ENCODE measurements at places on chromosomes 3 and 15. TPM values are rescaled to one million over a fixed set of nuclear protein-coding genes. Genes with fewer than 3 reads are reported as not detected.

DNA sequence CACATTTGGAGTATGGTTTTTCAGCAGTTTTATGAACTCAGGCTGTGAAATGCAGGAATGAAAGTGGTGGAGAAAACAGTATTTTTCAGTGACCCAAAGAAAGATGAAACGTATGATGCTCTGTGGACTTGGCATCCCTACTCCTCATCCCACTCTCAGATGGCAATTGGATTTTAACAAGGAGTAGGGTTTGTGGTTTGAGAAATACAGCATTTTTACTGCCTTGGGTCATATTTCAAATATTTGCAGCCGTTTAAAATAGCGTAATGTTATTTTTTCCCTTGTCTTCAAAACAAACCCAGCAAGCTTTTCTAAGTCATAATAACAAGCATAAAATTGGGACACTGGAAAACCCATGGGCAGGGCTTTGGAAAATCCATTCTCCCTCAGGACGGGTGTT, 117.2 kb upstream of the LRIG1 start:
- DNase-seq = no peak

DNA sequence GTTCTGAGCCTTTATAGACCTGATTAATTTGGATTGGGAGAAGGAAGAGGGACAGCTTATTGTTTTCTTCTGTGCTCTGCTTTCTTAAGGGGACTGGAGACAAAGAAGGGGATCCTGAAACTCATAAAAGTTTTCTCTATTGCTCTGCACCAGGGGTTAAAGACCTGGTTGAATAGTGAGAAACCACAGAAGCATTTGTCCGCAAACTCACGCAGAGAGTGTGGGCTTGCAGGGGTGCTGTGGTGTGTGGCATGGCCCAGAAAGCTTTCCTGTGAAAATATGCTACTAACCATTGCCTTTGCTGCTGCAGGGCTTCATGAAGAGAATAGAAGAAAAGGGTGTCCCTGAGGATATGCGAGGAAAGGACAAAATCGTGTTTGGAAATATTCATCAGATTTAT, 73.1 kb upstream of the UMPS start:
- no peak for DNase-seq

The TGM4 gene
- not detected for total RNA-seq

- no peak for DNase-seq
Observed at GRCh38 chr3:192397012-192397411, 330.3 kb downstream of the FGF12 start.

DNA sequence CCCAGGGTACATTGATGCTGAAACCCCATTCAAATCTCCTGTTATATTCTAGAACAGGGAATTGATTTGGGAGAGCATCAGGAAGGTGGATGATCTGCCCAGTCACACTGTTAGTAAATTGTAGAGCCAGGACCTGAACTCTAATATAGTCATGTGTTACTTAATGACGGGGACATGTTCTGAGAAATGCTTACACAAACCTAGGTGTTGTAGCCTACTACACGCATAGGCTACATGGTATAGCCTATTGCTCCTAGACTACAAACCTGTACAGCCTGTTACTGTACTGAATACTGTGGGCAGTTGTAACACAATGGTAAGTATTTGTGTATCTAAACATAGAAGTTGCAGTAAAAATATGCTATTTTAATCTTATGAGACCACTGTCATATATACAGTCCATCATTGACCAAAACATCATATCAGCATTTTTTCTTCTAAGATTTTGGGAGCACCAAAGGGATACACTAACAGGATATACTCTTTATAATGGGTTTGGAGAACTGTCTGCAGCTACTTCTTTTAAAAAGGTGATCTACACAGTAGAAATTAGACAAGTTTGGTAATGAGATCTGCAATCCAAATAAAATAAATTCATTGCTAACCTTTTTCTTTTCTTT, 5.8 kb downstream of the B2M start:
- no peak for DNase-seq

DNA sequence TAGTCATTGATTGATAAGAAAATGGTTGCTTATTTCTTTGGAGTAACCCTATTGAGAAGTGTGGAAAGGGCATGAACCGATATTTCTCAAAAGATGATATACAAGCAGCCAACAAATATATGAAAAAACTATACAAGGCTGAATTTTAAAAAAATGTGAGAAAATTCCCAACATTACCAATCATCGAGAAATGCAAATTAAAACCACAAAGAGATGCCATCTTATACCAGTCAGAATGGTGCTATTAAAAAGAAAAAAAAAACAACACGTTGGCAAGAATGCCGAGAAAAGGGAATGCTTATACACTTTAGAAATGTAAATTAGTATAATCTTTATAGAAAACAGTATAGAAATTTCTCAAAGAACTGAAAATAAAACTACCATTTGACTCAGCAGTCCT, 77.7 kb upstream of the ROBO1 start:
- no peak for DNase-seq

DNA sequence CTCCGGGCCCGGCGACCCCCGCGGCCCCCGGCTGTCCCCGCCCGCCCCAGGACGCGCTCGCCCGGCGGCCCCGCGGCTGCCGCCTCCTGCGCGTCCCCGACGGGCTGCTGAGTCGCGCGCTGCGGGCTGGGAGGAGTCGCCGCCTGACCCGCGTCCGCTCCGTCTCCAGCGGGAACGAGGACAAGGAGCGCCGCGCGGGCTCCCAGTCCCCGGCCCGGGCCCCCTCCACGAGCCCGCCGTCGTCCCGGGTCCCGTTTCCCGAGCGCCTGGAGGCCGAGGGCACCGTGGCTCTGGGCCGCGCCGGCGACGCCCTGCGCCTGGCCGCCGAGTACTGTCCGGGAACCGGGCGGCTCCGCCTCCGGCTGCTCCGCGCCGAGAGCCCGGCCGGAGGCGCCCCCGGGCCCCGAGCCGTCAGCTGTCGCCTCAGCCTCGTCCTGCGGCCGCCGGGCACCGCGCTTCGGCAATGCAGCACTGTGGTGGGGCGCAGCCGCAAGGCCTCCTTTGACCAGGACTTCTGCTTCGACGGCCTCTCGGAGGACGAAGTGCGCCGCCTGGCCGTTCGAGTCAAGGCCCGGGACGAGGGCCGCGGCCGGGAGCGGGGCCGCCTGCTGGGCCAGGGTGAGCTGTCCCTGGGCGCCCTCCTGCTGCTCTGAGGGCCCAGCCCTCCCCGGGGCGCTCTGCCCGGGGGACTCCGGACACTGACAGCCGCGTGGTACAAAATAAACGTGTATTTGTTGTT, 1.5 kb downstream of the C2CD4A start:
- DNase-seq = peak; percentile 87

GRCh38 chr3:42061025-42061712, 30.0 kb upstream of the TRAK1 start:
- DNase-seq = no peak

The GOLGA8T gene
- not detected for total RNA-seq

The MST1R gene
- 1.2 TPM for total RNA-seq

GRCh38 chr3:99344216-99344615, 294.2 kb upstream of the COL8A1 start:
- DNase-seq = no peak

Data from posterior vena cava (tissue), 2 donors.